ENCODE measurements at places on chromosomes 1 and 21.

- DNase-seq: no peak
These were observed 202.0 kb downstream of the USH2A start for GRCh38 chr1:216221260-216221700.

GRCh38 chr21:32336711-32337110 lies 38.1 kb downstream of the MRAP start:
- no peak for DNase-seq

DNA sequence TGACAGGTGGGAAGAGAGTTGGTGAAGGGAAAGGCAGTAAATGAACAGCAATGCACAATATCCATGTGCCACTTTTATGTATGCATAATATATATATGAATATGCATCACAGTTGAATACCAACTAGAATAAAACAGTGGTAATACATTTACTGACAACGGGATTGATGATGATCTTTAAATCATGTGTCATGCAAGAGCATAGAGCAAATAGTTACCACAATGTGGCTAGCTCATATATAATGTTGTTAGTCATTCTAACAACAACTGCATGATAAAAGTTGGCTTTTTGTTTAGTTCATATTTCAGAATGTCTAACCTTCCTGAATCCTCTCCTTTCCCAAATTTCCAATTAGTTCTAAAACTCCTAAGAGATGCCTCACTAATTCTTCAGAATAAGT lies 46.4 kb downstream of the GORAB start:
- DNase-seq: no peak

GRCh38 chr1:155509064-155509463 lies 53.5 kb downstream of the ASH1L start:
- no peak for DNase-seq

- DNase-seq: no peak
These were observed 201.0 kb downstream of the PBX1 start for GRCh38 chr1:164759979-164760469.
